Inflammatory macrophage treated with lipopolysaccharide for 1 hour (primary cell): ENCODE measurements at places on chromosomes 12 and 14.
A peak's percentile ranks its signal among the peaks of the same experiment; 100 is the strongest.

GRCh38 chr12:24795699-24796347 is 153.1 kb downstream of the BCAT1 start:
- peak; percentile 43 for DNase-seq

DNA sequence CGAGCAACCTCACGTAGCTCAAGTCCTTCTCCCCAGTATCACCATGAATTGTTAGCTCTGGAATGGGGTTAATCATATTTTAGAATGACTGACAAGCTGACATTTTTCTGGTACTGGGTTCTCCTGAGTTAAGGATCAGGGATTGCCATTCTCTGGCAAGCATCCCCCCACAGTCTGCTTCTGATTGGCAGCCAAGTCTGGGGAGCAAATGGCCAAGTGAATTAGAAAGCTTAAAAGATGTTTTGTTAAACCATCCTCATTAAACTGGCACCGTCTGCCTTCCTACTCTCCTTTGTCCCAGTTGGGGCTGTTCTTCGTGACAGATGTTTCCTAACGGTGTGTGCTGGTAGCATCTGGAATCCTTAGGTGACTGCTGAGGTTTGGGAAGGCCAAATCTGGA is 17.2 kb upstream of the CISTR start:
- no peak for DNase-seq

- DNase-seq, result no peak
Observed at GRCh38 chr12:48782457-48783395, 6.2 kb downstream of the ADCY6 start.

GRCh38 chr14:50656776-50657175 is 11.3 kb downstream of the SAV1 start:
- DNase-seq, result no peak

- DNase-seq, result no peak
Observed at GRCh38 chr12:123648401-123648800, 14.8 kb downstream of the GTF2H3 start.

DNA sequence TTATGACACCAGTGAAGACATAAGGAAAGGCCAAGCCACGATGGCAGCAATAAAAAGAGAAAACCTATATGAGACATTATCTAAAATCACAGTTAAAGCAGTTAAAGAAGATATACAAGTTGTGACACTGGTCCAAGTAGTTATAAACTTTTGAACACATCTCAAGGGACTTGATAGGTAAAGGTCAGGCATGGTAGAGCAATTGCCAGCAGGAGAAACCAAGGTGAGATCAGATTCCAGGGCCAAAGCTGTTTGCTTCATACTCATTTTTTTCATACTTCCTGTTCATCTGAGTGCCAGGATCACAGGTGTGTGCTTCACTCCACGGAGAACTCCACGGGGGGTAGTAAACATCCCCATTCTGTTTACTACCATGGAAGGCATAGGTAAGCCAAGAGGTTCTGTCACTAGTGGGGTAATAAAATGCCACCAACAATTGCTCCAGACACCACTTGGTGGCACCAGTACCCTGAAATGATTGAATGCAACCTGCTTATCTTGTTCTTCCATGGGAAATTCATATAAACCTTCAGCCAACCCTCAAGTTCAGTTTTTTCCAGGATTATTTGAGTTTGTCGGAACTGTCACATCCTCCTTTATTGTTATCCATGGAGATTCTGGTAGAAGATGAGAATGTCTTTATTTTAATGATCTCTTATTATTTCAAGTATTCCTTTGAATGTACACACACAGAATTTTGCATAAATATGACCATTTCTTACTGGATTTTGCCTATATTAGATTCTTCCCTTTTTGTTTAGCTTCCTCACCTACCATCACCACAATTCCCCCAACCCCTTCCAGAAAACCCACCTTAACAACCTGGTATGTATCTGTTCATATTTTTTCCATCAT is 59.2 kb upstream of the TSPAN8 start:
- DNase-seq, result peak; percentile 1

GRCh38 chr12:93137656-93138612 is 208.8 kb upstream of the EEA1 start:
- peak; percentile 73 for DNase-seq

- no peak for DNase-seq
Observed at GRCh38 chr14:29584992-29585391, 342.7 kb downstream of the PRKD1 start.

DNA sequence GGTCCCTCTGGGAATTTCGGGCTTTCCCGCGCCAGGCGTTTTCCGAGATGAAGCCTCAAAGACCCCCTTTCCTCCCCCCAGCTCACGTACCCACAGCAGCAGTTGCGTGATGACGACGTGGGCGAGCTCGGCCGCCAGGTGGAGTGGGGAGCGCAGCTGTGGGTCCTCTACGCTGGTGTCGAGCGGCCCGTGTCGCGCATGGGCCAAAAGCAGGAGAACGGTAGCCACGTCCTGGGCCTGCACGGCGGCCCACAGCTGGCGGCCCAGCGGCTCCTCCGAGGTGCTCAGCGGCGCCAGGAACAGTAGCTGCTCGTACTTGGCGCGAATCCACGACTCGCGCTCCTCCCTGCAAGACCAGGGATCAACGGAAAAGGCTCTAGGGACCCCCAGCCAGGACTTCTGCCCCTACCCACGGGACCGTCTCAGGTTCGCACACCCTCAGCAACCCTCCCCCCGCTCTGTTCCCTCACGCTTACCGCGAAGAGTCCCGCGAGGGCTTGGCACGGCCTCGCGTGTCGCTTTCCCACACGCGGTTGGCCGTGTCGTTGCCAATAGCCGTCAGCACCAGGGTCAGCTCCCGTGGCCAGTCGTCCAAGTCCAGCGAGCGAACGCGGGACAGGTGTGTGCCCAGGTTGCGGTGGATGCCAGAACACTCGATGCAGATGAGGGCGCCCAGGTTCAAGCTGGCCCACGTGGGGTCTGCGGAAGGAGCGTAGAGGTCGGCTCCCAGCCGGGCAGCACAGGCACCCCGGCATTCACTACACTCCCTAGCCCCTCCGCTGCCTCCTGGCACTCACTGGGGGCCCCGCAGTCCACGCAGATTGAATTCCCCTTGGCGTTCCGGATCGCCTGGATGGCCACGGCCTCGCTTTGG is 11.4 kb downstream of the AGAP2 start:
- no peak for DNase-seq

DNA sequence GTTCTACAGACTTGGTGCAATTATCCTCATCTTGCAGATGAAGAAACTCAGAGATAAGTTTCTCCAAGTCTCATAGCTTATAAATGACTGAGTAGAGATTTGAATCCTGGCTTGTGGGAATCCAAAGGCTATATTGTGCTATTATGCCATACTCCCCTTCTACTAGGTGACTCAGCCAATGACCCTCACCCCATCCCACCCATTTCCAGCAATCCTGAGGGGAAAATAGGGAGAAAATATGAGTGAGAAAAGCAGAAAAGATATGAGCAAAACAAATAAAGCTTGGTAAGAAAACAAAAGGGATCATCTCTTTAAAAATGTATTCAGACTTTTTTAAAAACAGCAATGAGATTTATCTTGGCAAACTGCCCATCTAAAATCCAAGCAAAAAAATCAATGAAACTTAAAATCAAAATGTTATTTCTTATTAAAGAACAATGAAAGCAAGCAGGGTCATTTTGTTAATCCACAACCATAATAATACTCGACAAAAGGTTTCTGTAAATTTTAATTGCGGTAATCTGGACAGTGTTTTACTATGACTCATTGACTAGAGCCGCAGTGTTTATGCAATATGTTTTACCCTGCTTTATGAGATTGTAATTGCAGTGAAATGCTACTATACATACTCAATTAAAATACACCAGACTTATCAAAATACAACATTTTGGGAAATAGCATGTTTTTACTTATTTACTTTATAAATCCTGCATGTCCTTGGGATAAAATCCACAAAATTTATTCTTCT is 13.1 kb upstream of the LGR5 start:
- no peak for DNase-seq

GRCh38 chr12:57456145-57456700 is 1.1 kb downstream of the INHBE start:
- DNase-seq, result no peak

DNA sequence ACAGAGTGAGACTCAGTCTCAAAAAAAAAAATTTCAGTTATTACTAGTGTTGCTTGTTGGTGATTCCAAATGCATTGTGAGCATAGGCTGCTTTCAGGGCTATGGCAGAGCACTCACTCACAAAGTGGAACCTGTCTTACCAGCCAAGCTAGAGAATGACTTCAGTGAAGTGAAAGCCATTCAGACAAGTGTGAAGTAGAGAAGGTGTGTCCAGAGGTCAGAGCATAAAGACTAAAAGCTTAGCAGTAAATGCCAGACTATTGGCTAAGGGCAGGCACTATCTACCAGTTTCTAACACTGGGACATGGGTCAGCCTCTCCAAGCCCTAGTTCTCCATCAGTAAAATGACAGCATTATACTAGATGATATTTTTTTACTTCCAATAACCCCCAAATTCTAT is 12.7 kb downstream of the PPP1R36 start:
- DNase-seq, result no peak

- DNase-seq, result peak; percentile 32
Observed at GRCh38 chr12:78977304-78977867, 112.8 kb downstream of the SYT1 start.

GRCh38 chr12:114703060-114703493 is 19.1 kb upstream of the TBX3 start:
- DNase-seq, result no peak
